ENCODE measurements at places on chromosomes 12 and 14.

- ATAC-seq = no peak
Observed at GRCh38 chr14:58946431-58946830, 242.0 kb upstream of the DAAM1 start.

DNA sequence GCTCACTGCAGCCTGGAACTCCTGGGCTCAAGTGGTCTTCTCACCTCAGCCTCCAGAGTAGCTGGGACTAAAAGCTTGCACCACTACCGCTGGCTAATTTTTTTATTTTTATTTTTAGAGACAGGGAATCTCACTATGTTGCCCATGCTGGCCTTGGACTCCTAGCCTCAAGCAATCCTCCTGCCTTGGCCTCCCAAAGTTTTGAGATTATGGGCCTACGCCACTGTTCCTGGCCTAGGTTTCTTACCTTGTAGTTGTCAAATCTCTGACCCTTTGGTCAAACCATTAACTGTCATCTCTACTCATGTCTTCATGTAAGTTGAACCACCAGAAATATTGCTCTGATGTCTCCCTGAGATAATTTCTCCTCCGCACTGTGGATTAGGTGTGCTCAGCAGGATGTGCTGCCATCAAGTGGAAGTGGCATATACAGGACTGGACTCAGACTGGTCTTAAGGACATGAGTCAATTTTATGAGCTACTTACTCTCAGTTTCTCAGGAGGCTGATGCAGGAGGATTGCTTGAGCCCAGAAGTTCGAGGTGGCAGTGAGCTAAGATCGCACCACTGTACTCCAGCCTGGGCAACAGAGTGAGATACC, 28.5 kb downstream of the ACTR6 start:
- ATAC-seq = no peak

GRCh38 chr14:93121030-93121834, 5.5 kb upstream of the ITPK1 start:
- ATAC-seq = no peak

DNA sequence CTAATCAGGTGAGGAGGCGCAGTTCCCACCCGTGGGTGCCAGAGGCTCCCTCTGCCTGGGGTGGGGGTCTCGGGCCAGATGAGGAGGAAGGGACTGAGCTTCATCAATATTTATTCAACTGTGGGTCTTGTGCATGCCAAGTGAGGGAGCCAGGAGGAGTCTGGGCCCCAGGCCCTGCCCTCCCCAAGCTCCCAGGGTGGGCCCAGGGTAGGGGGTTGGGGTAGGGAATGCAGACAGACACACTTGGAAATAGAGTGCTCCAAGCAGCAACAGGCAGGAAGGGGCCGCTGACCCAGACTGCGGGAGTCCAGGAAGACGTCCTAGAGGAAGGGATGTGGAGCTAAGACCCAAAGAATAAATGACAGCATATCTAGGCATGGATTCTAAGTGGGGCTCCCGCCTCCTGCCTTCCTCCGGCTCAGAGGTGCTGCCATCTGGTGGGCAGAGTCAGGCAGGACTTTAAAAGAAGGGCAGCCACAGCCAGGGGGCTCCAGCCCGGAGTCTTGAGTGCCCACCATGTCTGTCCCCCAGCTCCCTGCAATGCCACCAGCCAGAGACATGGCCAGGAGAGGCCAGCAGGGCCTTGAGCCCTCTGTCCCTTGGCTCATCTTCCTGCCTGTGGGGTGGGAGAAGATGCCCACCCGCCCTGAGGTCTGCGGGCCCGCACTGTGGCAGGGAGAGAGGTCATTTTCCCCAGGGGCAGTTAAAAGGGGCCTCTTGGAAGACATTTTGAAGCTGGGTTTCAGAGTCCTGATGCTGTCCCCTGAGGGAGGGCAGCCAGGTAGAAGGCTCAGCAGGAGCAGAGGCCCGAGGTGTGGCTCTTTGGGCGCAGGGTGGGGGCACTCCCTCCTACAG, 70.1 kb downstream of the PHETA1 start:
- peak; percentile 80 for ATAC-seq

GRCh38 chr12:109137055-109137454, 20.7 kb downstream of the ACACB start:
- ATAC-seq = no peak

- ATAC-seq = peak; percentile 74
Observed at GRCh38 chr14:21092273-21093011, 6.0 kb downstream of the ZNF219 start.

- ATAC-seq = peak; percentile 9
Observed at GRCh38 chr12:119447618-119448017, 113.1 kb downstream of the CCDC60 start.

DNA sequence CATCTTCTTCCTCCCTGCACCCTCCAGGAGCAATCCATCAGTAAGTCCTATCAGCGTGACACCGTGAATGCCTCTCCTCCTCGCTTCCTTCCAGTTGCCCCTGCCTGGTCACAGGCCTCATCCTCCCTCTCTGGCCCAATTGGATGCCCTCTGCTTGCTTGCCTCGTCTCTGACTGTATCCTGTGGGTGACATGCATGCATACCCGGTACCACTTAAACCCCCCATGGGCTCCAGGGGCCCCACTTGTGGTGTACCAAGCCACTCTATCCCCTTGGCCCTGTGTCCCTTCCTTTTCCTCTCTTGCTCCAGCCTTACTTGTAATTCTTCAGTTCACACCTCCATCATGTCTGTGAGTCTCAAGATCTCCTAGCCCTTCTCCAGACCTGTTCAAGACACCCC, 106.0 kb upstream of the RTL1 start:
- no peak for ATAC-seq

GRCh38 chr12:17158201-17158600, 552.2 kb upstream of the LMO3 start:
- no peak for ATAC-seq

GRCh38 chr14:101840649-101841369, 79.3 kb downstream of the PPP2R5C start:
- ATAC-seq = no peak

DNA sequence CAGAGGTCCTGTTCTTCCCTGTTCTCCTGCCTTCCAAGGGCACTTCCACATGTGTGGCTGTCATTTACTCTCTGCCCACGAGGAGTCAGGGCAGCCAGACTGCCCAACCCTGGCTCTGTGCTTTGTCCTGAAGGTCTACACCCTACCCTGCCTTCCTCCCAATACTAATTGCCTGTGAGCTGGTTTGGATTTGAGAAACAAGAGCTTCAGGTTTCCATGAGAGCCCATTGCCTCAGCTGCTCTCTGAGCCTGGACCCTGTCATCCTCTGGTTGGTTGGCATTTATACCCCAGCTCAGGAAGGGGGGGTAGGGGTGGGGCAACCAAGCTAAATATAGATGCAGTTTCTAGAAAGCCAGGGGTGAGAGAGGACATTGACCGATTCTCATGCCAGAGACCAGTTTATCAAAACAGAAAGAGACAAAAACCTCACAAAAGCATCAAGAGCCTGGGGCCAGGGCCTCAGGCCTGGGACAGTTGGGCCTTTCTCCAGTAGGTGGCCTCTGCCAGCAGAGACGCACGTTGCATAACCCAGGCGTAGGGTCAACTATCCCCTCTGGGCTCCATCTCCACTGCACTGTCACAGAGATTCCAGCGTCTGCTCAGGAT, 34.5 kb downstream of the VDR start:
- ATAC-seq = no peak

- ATAC-seq = no peak
Observed at GRCh38 chr12:62146318-62146717, 113.9 kb upstream of the USP15 start.

DNA sequence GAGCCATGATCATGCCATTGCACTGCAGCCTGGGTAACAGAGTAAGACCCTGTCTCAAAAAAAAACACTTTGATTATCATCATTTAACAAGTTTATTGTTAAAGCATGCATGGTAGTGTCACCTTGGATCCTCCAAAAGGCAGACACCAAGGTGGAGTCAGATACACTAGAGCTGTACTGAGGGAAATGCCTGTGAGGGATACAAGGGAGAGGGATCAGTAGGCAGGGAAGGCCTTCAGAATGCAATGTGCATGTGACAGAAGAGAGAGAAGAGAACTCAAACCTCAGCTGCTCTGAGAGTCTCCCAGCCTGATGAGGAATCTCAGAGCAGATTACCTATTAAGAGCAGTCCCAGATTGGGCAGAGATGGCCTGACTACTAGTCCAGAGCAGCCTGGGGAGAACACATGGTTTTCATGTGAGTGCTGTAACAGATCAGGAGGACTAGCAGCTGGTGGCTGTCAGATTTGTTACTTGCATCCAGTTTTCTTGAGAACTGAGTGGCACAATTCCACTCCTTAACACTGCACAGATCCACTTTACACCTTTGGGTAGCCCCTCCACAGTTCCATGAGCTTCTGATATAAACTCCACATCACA, 38.0 kb upstream of the A2ML1 start:
- ATAC-seq = peak; percentile 49

GRCh38 chr12:75086091-75087038, 123.3 kb downstream of the KCNC2 start:
- ATAC-seq = no peak

DNA sequence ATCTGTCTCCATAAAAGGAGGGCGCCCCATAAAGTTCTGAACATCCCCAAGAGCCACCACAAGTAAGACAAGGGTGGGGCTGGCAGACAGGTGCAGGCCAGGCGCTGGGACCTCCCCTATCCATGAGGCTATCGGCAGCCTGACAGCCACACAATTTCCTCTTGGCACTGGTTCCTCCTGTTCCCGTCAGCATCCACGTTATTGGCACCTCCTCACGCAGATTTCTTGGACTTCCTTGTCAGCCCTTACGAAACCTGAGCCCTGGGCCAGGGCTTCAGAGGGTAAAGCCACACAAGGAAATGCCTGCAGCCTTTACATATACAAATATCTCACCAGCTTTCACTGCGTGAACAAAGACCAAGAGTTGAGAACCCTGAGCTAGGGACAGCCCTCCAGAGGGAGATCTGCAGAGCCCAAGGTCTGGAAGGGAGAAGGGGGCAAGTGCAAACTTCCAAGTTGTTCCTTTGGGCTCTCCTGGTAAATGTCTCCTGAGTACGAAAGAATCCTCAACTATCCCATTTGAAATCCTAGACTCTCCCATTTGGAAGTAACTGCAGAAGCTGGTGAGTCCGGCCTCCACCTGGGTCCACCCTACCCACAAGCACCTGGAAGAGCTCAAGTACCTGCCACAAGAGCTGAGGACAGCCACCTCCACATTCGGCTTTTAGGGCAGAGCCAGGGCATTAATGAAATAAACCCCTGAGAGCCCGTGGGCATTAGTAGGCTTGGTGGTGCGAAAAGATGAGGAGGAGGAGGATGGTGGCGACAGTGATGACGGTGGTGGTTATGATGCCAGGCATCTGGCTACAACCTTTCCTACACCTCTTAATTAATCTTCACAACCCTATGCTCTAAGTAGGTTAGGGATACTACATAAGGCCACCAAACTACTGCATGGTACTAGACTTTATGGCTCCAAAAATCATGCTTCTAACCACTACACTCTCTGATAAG, 5.5 kb upstream of the TC2N start:
- ATAC-seq = no peak

DNA sequence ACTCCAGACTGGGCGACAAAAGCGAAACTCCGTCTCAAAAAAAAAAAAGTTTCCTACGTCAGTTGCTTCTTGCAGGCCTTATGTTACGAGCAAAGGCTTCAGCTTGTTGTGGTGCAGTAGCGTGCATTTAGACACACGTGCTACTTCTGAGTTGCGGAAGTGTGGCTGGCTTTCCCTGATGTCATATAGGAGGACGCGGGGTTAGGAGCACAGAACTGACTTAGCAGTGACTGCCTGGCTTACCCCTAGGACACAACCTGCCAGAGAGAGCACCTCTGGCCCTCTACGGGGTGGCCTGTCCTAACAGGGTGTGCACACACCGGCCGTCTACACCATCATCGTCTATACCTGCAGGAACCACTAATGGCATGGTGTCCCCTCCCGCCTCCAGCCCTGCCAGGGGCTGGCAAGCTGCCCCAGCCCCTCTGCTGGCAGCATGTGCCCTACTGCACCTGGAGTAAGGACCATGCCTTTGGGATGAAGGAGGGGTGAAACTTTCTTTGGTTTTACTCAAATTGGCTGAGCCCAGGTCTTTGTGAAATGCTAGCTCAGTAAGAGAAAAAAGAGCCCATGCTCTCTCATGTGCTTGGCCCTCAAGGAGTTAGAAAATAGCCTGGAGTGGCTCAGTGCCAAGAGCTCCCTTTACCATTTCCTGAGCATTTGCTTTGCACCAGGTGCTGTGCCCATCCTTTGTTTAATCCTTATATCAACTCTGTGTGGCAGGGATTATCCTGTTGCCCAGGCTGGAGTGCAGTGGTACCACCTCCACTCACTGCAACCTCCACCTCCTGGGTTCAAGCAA, 1.7 kb upstream of the GPR68 start:
- ATAC-seq = no peak

GRCh38 chr12:117872546-117873169, 96.1 kb downstream of the KSR2 start:
- ATAC-seq = peak; percentile 18

GRCh38 chr14:49908433-49908782, 15.5 kb downstream of the ARF6 start:
- no peak for ATAC-seq

DNA sequence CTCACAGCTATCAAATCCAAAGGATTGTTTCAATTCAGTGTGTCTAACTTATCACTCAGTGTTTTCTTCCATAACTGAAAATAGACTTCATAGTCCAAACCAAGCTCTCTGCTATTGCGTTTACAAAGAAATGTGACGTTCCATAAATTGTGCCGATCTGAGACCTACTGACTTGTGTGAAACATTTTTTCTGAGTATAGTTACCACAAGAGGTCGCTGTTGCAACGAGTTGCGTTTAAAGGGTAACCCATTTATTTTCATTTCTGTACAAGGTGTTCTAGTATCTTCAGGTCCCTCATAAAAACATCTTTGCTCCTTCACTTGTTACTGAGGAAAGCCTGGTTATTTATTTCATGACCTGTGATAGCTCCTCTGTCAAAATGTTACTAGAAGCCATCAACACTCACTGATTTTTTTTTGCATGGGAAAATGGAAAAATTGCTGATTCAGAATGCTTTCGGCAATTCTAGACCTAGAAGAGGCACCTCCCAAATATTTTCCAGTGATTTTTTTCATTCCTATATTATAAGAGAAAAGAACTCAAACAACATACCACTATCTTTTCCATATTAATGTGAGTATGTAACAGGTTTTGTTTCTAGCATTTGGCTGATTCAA, 60.9 kb upstream of the OR4E1 start:
- no peak for ATAC-seq

- no peak for ATAC-seq
Observed at GRCh38 chr12:24121911-24122310, 172.4 kb upstream of the SOX5 start.

DNA sequence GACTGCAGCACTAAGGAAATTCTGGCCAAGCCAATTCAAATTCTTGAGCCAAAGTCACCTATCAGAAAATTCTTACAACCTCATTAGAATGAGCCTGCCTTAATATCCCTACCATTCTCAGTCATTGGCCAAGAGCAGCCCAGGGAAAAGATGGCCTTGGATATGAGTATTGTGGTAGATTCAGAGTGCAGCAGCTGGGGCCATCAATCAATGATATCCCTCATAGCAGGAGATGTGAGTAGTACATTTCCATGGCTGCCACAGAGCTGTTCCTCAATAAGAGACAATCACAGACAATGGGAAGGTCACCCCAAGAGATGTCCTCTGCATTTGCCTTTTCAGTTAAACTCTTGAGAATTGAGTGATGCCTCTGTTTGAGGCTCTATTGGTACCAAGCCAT, 161.6 kb downstream of the DYRK2 start:
- ATAC-seq = no peak

GRCh38 chr12:98371419-98371818, 144.0 kb upstream of the TMPO start:
- no peak for ATAC-seq

GRCh38 chr12:29869946-29870345, 86.2 kb upstream of the TMTC1 start:
- no peak for ATAC-seq

Measured in motor neuron (in vitro differentiated cells).